ENCODE measurements at places on chromosomes 13 and 19.

DNA sequence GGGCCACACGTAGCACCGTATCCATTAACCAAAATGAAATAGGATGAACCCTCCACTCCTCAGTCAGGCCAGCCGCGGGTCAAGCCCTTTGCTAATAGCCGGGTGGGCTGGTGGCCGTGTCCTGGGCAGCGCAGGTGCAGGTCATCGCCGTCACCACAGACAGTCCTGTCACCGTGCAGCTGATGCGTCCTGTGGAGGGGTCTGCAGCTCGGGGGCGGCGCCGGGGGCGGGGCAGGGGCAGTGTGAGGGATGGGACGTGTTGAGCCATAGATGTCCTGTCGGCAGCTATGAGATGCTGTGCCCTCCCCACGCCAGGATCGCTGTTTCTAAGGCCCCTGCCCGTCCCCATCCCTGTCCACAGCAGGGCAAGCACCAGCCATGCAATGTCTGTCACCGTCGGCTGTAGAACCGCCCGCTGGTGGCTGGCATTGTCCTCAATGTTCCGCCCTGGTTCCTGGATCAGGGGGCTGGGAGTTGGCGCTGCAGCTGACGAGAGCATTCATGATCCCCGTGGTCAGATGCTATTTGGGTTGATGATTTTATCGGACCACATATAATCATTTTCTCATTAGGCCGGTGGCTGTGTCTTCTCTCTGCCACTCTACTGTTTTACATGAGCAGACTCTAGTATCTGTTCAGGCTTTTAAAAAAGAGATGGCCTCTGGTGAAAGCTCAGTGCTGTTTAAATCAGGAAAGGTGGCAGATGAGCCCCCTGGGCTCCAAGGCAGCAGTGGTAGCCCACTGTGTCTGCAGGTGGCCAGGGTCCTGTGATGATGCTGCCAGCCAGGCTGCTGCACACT lies 126.1 kb downstream of the KDM4B start:
- no peak for DNase-seq

GRCh38 chr19:6292006-6292405 lies 12.2 kb upstream of the MLLT1 start:
- DNase-seq = no peak

GRCh38 chr13:38395497-38395788 lies 45.8 kb downstream of the UFM1 start:
- no peak for DNase-seq

GRCh38 chr19:48859711-48860572 lies 8.5 kb downstream of the PLEKHA4 start:
- no peak for DNase-seq

DNA sequence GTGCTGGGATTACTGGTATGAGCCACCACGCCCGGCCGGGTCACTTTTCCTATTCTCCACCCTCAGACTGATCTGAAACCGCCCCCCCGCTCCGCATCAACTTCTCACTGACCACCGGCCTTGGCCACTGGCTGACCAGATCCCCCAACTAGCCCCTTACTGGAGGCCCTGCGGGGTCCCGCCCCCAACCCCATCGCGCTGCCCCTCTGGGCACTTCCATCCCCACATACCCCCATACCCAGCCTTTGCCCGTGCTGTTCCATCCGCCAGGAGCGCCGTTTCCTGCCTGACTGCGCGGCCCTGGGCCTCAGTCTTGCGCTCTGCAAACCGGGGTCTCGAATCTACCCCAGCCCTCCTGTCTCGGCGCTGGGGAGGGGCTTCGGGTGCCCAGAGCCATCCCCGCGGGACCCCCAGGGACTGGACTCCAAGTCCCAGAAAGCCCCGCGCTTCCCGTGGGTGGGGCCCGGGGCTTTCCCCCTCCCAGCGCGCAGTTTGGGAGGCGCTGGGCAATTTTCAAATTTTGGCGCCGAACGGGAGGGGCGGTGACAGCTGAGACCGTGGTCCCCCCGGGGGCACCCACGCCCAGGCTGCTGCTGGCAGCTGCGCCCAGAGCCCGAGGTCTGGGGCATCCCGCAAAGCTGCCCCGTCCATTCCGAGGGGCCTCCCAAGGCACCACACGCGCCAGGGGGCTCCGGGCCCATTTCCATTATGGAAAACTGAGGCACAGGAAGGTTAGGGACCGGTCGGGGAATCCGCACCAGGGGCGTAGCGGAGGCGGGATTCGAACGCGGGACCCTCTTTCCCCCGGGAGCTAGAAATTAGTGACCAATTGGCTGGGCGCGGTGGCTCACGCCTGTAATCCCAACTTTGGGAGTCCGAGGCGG lies 5.2 kb upstream of the LMNB2 start:
- DNase-seq = peak; percentile 36

- DNase-seq = no peak
Observed at GRCh38 chr13:31878495-31878894, 139.2 kb downstream of the RXFP2 start.

DNA sequence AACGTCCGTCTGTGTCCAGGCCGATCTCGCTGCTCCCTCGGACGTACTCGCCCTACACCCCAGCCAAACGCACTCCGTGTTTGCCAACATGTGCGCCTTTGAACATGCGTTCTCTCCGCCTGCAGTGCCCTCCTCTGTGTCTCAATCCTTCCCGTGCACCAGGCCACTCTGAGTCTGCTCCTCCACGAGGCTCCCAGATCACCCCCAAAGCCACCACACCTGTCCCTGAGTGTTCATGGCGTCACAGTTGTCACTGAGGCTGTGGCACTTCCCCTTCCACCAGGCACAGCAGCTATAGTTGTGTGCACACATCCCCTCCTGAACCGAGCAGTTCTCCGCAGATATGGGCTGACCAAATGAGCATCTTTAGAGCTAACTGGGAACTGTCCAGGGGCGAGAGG lies 35.6 kb downstream of the RASA3 start:
- no peak for DNase-seq

- no peak for DNase-seq
Observed at GRCh38 chr19:11175920-11176319, 20.3 kb upstream of the SPC24 start.

DNA sequence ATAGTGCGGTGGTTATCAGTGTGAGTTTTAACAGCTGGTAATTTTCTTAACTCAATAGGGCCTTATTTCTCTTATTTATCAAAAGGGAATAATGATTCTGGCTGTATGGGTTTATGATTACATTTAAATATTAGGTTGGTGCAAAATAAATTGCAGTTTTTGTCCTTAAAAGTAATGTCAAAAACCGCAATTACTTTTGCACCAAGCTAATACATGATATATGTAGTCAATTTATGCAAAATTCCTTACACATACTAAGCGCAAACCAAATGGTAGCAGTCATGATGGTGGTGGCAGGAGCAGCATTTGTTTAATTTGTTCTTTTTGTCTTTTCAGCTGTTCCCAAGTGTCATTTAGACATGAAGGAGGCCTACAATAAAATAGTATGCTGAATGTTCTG lies 1777.1 kb downstream of the OLFM4 start:
- no peak for DNase-seq

DNA sequence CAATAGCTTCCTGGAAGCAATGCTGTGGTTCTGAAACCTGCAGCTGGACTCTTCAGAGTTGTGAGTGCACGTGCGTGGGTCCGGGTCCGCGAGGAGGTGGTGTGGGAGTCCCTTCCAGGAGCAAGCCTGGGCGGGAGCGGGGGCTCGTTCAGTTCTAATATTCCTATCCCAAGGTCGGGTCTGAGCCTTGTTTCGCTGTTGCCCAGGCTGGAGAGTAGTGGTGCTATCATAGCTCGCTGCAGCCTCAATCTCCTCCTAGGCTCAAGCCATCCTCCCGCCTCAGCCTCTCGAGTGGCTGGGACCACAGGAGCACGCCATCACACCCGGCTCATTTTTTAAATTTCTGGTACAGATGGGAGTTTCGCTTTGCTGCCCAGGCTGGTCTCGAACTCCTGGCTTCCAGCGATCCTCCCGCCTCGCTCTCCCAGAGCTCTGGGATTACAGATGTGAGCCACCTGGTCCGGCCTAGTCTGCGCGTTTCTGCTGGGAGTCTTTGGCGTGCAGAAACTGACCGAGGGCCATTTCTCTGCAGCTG lies 625 bp downstream of the ZFP82 start:
- no peak for DNase-seq

GRCh38 chr19:39671739-39672363 lies 16.1 kb downstream of the LGALS16 start:
- peak; percentile 47 for DNase-seq

DNA sequence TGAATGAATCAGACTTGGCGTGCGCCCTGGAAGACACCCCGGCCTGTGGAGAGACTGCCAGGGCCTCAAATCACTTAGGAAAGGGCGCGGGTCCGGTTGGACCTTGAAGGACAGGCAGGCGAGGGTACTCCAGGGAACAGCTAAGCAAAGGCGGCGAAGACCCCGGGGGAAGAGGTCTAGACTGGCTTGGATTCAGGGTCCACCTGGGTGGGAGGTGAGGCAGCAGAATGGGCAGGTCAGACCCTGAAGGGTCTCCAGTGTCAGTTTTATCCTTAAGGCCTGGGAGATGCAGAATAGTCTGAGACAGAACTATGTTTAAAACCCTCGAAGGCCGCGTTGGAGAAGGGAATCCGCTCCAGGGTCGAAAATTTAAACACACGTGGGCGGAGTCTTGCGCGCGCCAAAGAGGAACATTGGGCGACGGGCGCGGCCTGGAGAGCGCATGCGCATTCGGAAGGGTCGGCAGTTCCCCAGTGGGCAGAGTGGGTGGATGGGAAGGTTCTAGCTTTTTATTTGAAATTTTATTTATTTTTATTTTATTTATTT lies 567 bp upstream of the SMG9 start:
- peak; percentile 77 for DNase-seq

DNA sequence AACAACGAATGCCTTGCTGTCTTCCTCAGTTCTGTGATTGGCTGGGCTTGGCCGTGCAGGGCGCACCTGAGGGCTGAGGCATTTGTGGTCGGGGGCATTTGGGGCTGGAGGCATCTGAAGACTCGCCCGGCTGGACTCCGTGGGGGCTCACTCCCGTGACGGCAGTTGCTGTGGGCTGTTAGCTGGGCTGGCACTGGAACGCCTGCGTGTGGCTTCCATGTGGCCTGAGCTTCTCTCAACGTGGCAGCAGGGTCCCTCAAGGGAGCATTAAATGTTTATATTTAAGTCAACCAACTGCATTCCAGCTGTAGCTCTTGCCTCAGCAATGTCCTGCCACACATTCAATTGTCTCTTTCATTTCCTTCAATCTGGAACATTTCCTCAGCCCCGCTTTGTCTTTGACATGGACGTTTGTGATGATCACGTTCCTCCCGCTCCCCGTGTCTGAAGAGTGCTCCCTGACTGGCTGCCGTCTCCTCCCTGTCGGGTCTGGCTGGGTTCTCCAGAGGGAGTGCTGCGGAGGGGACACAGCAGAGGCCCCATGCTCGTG lies 21.0 kb downstream of the CCDC8 start:
- peak; percentile 83 for DNase-seq

- DNase-seq = peak; percentile 38
Observed at GRCh38 chr13:44932850-44933251, 56.4 kb downstream of the NUFIP1 start.

DNA sequence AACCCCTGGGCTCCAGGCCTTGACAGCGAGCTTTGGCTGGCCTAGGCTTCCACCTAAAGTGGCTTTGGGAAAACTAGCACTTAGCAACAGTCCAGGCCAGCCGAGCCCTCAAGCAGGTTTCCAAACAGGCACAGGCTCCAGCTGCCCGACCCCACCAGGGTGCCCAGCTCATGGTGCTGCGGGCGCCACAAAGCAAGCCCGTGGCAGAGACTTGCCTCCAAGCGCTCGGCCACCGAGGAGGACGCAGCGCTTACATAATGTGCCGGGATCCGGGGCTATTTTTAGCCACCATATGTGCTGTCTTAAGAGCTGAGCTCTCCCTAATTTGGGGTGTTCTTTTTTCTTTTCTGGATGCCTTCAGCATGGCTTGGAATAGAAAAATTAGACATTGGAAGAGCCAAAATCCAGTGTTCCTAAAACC lies 56.1 kb upstream of the F7 start:
- DNase-seq = peak; percentile 10

DNA sequence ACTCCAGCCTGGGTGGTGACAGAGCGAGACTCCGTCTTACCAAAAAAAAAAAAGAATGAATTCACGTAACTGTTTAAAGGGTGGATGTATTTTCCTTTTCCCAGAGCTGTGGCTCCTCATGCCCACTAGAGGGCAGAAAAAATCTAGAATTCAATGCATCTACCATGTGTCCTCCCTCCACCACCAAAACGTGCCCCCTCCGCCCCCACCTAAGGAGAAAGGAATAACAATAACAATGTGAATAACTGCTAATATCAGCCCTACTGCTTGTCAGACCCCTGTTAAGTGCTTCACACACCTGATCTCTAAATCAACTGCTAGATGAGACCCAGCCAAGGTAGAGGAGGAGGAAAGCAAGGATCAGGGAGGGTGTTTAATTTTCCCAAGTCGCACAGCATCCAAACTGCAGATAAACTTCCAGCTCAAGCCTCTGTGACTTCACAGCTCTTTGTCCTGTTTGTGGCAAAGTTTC lies 20.2 kb upstream of the PNMA8B start:
- DNase-seq = peak; percentile 35

DNA sequence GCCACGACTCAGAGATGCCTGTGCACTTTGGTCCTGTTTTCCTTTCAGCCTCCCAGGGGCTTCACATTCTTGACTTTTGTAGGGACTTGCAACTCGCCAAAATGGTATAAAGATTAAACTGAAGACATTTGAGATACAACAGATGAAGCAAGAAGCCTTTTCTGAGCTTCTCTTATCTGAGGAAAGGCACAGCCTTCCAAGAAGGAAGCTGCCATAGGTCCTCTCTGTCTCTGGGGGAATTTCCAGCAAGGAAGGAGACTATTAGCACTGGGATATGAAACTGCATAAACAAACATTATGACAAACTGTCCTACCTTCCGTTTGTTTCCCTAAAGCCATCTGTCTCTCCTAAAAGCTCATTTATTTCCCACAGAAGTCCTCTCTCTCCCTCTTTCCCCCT lies 39.3 kb downstream of the TGDS start:
- peak; percentile 7 for DNase-seq

DNA sequence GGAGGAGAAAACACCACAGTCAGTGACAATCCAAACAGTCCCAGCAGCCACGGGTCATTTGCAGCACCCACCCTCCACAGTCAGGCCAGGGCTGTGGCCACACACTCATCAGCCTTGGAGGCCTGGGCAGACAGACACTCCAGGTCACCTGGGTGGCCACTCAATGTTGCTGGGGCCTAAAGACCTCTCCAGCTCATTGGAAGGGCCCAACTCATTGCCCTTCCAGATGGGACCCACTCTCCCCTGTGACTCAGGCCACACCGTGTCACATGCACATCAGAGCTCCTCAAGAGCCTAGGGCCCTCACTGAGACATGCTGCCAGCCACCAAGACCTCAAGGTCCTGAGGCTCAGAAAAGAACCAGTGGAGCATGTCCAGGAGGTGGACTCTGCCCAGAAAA lies 22.4 kb downstream of the TUBA3C start:
- no peak for DNase-seq
